ENCODE measurements at places on chromosomes 1 and 21. TPM values are rescaled to one million over a fixed set of nuclear protein-coding genes. Genes with fewer than 3 reads are reported as not detected.

The F13B gene
- total RNA-seq, result not detected

The MPL gene
- total RNA-seq, result 0.52 TPM

The LRIG2 gene
- 15.1 TPM for total RNA-seq

The KCNJ15 gene
- total RNA-seq, result 2.7 TPM

The EXO1 gene
- total RNA-seq, result 1.5 TPM

The GABPB2 gene
- 22.2 TPM for total RNA-seq

The BRINP3 gene
- not detected for total RNA-seq

The ADAMTS1 gene
- total RNA-seq, result 750 TPM

The CENPF gene
- 4.3 TPM for total RNA-seq

The ERICH3 gene
- not detected for total RNA-seq

The LRRC71 gene
- 1.3 TPM for total RNA-seq

The RASSF5 gene
- total RNA-seq, result 14.8 TPM

The YIPF1 gene
- total RNA-seq, result 17.7 TPM

The RNF187 gene
- 52.4 TPM for total RNA-seq

The NID1 gene
- total RNA-seq, result 63.3 TPM

The DPT gene
- 32.5 TPM for total RNA-seq

The B3GALNT2 gene
- total RNA-seq, result 44.6 TPM

The TMPRSS15 gene
- total RNA-seq, result not detected

The OR10J5 gene
- not detected for total RNA-seq

The TP53BP2 gene
- total RNA-seq, result 83.9 TPM

The VANGL1 gene
- total RNA-seq, result 10.5 TPM

The MDM4 gene
- 104 TPM for total RNA-seq

The WARS2 gene
- total RNA-seq, result 10.4 TPM

The AQP10 gene
- not detected for total RNA-seq

The PTGFRN gene
- 75.0 TPM for total RNA-seq

All from aorta (tissue), 5 donors.